ENCODE measurements at places on chromosomes 12 and 14.

DNA sequence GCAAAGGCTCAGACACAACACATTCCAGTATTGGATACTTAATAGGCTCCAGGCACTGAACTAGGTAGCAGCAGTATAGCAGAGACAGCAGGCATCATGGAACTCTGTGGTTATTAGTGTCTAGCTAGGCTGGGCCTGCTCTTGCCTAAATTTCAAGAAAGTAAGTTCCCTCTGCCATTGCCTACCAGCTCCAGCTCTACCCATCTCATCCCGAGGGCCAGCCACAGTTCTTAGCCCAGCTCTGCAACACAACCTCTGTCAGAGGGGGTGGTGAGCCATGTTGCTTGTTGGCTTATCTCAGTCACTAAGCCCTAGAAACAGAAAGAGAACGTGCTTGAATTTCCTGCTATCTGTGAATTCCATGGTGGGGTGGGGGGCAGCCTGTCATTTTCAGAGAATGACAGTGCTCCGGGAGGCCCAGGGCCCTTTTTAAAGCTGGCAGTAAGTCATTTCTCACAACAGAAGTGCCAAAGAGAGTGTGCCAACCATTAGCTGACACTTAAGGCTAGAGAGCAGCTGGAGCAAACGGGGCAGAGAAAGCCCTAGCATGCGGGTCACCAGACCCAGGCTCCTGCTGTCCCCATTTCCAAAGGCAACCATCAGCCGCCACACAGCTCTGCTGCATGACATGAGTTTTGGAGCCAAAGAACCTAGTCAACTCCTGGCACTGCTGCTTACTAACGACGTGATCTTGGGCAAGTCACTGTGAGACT lies 105.9 kb downstream of the PRMT8 start:
- DNase-seq = no peak

GRCh38 chr14:41668356-41668755 lies 61.7 kb downstream of the LRFN5 start:
- no peak for DNase-seq

- no peak for DNase-seq
Measured at GRCh38 chr14:64417055-64417770, 29.1 kb downstream of the MTHFD1 start.

- no peak for DNase-seq
Measured at GRCh38 chr14:93893661-93894261, 33.4 kb upstream of the FAM181A start.

- no peak for DNase-seq
Measured at GRCh38 chr14:69789118-69789640, 7.9 kb downstream of the SLC10A1 start.

GRCh38 chr12:122505419-122506051 lies 4.8 kb upstream of the ZCCHC8 start:
- DNase-seq = no peak

- DNase-seq = peak; percentile 34
Measured at GRCh38 chr14:38208618-38209562, 1.2 kb downstream of the SSTR1 start.

GRCh38 chr12:59030415-59030814 lies 110.1 kb upstream of the LRIG3 start:
- DNase-seq = peak; percentile 25

- DNase-seq = no peak
Measured at GRCh38 chr12:67671892-67672291, 23.3 kb downstream of the DYRK2 start.

- no peak for DNase-seq
Measured at GRCh38 chr14:52824462-52824861, 33.1 kb upstream of the GNPNAT1 start.

DNA sequence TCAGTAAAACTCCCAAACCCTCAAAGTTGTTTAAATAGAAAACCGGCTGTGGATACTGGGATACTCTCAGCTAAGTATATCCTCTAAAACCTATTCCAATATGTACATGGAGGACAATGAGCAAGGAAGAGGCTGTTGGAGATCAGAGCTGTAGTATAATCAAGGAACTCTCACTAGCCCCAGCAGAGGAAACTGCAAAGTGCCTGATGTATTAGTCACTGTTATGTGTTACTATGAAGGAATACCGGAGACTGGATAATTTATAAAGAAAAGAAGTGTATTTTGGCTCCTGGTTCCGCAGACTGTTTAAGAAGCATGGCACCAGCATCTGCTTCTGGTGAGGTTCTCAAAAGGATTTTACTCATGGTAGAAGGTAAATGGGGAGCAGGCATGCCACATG lies 65.6 kb upstream of the RPL10L start:
- no peak for DNase-seq

DNA sequence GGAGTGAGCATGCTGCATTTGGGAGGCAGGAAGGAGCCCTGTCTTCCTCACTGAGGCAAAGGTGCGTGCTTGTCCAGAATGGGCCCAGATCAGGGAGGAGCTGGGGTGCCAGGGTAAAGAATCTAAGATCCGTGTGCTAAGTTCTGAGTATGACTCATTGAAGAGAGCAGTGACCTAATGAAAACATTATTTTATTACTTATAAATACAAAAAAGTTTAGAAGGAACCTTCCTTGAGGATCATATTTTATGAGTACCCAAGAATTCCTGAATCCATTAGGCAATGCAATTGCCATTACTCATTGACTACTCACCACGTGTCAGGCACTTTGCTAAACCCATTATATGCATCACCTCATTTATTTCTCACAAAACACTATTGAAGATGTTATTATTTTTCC lies 264.7 kb downstream of the EGLN3 start:
- no peak for DNase-seq

DNA sequence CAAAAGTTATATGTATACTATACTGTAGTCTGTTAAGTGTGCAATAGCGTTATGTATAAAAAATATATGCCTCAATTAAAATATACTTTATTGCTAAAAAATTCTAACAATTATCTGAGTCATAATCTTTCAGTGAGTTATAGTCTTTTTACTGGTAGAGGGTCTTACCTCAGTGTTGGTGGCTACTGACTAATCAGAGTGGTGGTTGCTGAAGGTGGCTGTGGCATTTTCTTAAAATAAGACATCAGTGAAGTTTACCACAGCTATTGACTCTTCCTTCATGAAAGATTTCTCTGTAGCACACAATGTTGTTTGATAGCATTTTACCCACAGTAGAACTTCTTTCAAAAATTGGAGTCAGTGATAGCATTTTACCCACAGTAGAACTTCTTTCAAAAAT lies 23.4 kb downstream of the POLR3B start:
- no peak for DNase-seq

GRCh38 chr12:53532524-53533445 lies 25.5 kb upstream of the NPFF start:
- no peak for DNase-seq

GRCh38 chr12:27807063-27807703 lies 27.1 kb upstream of the MANSC4 start:
- DNase-seq = no peak

- no peak for DNase-seq
Measured at GRCh38 chr12:51189790-51190355, 16.9 kb upstream of the TFCP2 start.

DNA sequence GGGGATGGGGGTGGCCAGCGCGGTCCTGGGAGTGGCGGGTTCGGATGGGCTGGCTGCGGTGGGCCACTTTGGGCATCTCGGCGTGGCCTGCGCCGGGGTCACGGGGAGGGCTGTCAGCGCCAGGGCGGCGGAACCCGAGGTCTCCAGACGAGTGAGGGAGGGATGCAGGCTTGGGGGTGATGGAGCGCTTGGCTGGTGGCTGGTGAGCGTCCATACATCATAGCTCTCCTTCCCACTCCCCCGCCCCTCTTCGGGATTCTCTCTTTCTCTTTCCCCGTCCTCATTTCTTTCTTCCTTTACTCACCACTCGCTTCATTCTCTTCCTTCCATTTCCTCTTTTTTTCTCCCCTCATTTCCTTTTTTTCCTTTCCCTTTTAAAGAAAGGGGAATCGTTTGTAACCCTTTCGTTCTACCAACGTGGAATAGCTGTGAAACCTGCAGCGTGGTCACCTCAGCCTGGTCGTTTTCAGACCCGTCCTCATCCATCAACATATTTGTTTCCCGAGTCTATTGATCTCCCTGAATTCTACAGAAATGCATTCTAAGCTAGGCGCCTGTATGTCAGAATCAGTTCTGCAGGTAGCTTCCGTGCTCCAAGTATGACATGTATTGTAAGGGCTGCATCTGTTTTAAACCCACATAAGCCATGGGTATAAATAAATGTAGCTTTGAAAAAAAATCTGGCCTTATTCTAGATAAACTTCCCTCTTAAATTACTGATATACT lies 260.3 kb upstream of the E2F7 start:
- DNase-seq = no peak

DNA sequence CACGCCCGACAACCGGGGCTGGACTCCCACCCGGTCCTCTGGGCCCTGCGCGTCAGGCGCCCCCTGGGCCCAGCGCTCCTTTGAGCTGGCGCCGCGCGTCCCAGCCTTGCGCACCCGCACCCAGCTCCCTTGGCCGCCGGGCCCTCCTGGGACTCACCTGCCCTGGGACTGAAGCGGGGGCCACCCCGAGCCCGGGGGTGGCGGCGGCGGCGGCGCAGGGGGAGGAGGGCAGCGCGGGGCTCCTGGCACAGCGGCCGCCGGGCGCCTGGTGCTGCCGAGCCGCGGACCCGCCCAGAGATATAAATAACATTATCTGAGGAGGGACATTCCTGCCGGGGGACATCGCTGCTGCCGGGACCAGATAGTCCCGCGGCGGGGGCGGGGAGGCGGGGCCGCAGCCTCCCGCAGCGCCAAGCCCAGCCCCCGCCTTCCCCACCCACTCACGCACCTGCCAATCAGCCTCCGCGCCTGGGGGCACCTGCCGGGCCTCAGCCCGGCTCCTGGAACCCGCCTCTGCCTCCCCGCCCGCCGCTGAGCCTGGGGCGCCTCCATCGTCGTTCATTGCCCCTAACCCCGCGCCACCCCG lies at the start of gene SPTB:
Gene SPTB, minus strand, starts transcription at position 273 of the 586 bp plus-strand sequence. CDS start 56,813 bp downstream, outside the sequence.
- peak; percentile 78 for DNase-seq

- no peak for DNase-seq
Measured at GRCh38 chr14:64841772-64842750, 37.6 kb downstream of the SPTB start.

GRCh38 chr14:68956724-68957123 lies 22.4 kb downstream of the ACTN1 start:
- no peak for DNase-seq

DNA sequence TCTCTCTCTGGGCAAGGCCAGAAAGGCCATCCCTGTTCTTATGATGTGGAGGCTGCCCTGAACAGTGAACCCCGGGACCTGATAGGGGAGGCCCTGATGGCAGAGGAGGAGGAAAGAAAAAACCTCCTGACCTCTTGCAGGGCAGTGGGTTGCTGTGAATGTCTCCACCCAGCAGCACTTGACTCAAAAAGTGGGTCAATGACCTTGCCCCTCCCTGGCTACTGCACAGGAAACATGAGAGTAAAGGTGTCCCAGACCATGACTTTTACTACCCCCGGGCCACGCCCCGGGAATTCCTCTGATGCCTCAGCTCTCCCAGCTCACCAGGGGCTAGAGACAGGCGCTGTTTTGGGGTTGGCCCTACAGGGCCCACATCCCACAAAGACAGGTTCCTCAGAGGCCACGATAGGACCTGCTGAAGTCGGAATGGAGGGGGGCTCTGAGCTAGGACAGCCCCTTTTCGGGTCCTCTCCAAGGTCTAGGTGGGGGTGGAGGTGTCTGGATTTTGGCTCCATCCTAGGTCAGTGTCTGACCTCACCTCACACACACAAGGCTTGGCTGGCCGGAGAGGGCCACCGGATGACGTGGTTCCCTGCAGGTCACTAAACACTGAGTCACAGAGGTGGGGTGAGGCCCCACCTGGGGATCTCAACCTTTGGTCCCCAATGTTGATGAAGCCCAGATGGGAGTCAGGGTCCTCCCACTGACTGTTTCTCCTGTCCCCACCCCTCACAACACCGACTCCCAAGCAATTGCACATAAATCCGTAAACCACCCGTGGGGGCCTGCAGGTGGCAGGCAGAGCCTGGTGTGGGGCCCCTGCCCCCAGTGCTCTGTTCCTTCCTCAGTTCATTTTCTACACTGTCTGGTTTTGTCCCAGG lies 1.6 kb downstream of the RHOF start:
- no peak for DNase-seq
